SJSA1 (cell line): ENCODE measurements at places on chromosomes 13 and 19. TPM values are rescaled to one million over a fixed set of nuclear protein-coding genes. Genes with fewer than 3 reads are reported as not detected.

The INAFM1 gene
- 2.4 and 2.5 TPM in 2 replicates for total RNA-seq

The IGFL3 gene
- total RNA-seq, result not detected in 2 replicates

The REXO1 gene
- total RNA-seq, result 14.1 and 36.2 TPM in 2 replicates

The ZNF625 gene
- 2.6 and 8.4 TPM in 2 replicates for total RNA-seq

The KLF1 gene
- total RNA-seq, result not detected in 2 replicates

The IRF2BP1 gene
- 42.9 and 50.1 TPM in 2 replicates for total RNA-seq

The OR7A5 gene
- not detected in 2 replicates for total RNA-seq

The ZNF558 gene
- 16.2 and 30.2 TPM in 2 replicates for total RNA-seq

The ZNF540 gene
- total RNA-seq, result 0.16 TPM in 1 of 2 replicates, not detected in the other

- DNase-seq, result no peak
Measured at GRCh38 chr19:16031872-16032200, 44.5 kb upstream of the TPM4 start.

GRCh38 chr19:40358773-40359172, 10.3 kb downstream of the PLD3 start:
- no peak for DNase-seq

- peak; percentile 90 for DNase-seq
Measured at GRCh38 chr13:109384491-109385241, 401.7 kb downstream of the IRS2 start.

- DNase-seq, result no peak
Measured at GRCh38 chr13:108962654-108963053, 333.2 kb downstream of the MYO16 start.

GRCh38 chr19:20664901-20665781, 3.8 kb upstream of the ZNF626 start:
- DNase-seq, result no peak

- no peak for DNase-seq
Measured at GRCh38 chr13:75715601-75716523, 79.7 kb downstream of the LMO7 start.

GRCh38 chr19:53872762-53873161, 5.1 kb downstream of the MYADM start:
- DNase-seq, result no peak

DNA sequence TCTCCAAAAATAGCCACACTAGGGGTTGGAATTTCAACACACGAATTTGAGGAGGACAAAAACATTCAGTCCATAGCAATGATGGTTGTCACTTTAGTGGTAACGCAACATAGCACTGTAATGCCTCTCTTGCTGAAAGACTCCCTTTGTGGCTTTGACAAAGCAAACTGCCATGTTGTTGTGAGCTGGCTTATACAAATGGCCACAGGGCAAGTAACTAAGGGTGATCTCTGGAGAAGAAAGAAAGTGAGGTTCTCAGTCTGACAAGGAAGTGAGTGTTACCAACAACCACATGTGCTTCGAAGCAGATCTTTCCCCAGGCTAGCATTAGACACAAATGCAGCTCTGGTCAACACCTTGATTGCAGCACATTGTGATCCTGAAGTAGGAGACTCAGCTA, 79.1 kb upstream of the PCDH17 start:
- DNase-seq, result no peak

- peak; percentile 98 for DNase-seq
Measured at GRCh38 chr19:7919610-7920518, at the start of gene SNAPC2. Gene SNAPC2 (plus strand): TSS chr19:7920338. CDS start chr19:7920367, 29 bp downstream.

- peak; percentile 84 for DNase-seq
Measured at GRCh38 chr13:93861818-93862217, 617.7 kb downstream of the DCT start.

DNA sequence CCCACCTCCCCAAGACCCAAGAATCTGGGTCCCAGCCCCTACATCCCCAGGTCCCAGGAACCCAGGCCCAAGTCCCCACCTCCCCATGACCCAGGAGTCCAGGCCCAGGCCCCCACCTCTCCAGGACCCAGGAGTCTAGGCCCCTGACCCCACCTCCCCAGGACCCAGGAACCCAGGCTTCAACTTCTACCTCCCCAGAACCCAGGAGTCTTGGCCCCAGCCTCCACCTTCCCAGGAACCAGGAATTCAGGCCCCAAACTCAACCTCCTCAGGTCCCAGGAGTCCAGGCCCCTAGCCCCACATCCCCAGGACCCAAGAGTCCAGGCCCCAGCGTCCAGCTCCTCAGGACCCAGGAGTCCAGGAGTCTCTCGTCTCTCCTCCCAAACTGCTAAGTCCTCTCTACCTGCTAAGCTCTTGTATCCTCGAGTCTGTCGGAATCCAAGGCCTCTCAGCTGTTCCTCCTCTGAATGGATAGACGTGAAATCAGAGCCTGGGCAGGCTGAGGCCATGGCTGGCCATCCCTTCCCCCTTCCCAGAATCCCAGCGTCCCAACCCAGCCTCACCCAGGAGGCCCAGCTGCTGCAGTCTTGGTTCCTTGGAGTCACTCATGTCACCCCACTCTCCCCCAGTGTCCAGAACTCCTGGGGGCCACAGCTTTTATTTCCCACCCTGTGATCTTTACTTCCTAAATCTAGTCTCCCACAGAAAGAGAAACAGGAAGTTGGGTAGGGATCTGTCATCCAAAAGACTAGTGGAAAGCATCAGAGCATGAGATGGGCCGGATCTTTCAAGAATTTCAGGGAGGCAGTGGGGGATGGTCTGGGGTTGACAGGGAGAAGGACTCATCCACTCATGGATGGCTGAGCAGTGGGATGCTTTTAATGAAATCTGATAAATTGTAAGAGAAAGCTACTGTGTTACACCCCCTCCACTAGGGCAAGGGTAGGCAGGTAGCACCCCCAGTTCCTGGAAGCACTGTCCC, at the start of gene CD209:
CD209 (minus strand) TSS at position 632 of the 982 bp plus-strand sequence; CDS start at position 609, 23 bp downstream.
- DNase-seq, result no peak

GRCh38 chr19:16359964-16360363, 35.3 kb downstream of the KLF2 start:
- DNase-seq, result no peak

DNA sequence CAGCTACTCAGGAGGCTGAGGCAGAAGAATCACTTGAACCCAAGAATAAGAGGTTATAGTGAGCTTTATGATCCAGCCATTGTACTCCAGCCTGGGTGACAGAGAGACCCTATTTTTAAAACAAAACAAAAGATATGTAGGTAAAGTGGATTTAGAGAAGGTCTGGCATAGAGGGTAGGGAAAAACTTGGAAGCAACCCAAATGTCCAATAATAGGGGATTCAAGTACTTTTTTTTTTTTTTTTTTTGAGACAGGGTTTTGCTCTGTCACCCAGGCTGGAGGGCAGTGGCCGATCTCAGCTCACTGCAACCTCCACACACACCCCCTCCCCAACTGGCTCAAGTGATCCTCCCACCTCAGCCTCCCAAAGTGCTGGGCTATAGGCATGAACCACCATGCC, 5.8 kb upstream of the PAK4 start:
- DNase-seq, result no peak

GRCh38 chr19:3528539-3529211, 10.3 kb upstream of the TEKTIP1 start:
- no peak for DNase-seq

GRCh38 chr13:112060899-112061366, 6.0 kb upstream of the SOX1 start:
- no peak for DNase-seq

DNA sequence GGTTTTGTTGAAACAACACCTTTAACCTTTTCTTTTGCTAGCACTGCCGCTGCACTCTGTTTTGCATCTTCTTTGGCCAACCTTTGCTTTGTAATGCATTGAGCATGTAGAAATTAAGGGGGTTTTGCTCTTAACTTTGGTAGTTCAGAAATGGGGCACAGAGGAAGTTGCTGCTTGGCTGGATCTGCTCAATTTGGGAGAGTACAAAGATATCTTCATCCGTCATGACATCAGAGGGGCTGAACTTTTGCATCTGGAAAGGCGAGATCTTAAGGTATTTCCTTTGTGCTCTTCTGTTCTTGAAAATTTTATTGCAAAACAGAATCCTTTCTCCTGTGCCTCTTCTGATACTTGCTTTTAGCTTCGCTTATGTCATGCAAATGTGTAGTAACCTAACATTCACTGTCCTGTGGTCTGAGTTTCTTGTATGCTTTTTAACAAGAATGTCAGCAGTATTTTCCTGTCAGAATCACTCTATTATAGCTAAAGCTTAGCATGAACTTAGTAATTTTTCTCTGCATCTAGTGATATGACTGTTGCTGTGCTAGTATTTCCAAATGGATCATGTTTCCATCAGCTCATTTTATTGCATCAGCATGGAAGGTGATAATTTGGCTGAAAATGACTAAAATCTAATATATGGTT, 50.7 kb upstream of the AKAP11 start:
- DNase-seq, result no peak

DNA sequence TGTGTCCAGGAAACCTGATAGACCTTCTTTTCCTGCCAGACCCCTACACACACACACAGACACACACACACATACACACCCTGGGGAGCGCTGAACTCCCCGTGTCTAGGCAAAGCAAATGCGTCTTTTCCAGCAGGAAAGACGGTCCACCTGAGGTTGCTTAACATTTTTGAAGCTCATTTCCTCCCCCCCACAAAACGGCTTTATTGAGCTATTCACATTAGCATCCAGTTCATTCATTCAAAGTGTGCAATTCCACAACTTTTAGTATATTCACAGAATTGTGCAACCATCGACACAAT, 3.4 kb downstream of the GSX1 start:
- no peak for DNase-seq

- DNase-seq, result peak; percentile 70
Measured at GRCh38 chr19:49019242-49019932, 2.5 kb upstream of the LHB start.

DNA sequence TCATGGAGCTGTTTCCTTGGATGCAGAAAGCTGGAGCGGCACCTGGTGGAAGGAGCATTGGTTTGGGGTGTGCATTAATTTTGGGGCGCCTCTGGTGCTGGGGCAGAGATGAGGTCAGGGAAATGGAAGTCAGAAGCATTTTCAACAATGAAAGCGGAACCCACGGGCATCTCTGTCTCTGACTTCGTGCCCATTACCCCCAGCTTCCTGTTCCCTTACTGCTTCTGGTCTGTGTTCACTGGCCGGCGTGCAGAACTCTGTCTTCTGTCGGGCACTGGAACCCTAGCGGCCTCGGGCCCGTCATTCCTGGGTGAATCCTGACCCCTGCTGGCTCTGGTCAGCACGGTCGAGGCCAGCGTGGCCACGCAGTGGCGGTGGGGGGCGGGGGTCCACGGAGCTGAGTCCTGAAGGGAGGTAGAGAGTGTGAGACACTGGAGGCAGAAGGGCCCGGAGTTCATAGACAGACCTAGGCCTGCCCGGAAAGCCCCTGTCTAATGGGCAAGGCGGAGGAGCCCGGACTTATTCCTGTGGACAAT, 7.9 kb upstream of the LINGO3 start:
- DNase-seq, result no peak

DNA sequence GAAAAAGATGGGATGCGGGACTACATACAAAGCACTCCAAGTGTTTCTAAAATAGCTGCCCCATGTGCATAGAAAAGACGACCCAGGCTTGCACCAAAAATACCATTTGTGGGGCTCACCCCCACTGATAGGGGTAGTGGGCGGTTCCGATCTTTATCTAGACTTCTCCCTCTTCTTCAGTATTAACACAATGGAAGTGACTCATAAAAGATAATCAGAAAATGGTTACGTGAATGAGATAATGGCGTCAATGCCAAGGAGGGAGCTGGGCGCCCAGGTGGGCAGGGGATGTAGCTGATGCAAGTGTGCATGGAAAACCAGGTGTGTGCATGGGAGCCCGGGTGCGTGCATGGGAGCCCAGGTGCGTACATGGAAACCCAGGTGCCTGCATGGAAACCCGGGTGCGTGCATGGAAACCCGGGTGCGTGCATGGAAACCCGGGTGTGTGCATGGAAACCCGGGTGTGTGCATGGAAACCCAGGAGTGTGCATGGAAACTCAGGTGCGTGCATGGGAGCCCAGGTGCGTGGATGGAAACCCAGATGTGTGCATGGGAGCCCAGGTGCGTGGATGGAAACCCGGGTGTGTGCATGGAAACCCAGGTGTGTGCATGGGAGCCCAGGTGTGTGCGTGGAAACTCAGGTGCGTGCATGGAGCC, 32.7 kb downstream of the LAMP1 start:
- DNase-seq, result no peak

DNA sequence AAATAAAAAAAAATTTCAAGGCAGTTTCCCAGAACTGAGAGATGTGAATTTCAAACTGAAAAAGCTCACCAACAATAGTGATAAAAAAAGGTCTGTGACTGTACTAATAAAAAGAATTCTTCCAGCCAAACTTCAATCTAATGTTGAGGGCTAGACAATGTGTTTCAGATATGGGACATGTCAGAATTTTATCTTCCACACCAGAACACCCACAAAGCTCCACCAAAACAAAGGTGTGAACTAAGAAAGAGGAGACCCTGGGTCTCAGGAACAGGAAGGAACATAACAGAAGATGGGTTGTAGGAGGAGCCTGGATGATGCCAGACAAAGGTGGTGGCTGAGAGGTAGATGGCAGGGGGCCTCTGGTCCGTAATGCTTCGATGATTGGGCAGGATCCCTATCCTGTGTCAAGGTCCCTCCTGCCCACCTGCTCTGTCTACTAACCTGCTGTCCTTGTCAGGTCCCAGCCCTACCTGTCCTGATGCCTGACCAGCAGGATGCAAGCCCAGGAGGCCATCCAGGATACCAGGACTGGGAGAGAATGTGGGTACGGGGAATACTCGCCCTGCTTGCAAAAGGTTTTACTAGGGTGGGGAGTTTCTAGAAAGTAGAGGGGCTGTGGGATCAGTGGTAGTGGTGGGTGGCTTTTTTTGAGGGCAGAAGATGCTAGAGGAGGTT, 4.5 kb downstream of the MZF1 start:
- DNase-seq, result no peak

GRCh38 chr19:49056101-49056901, 1.2 kb downstream of the CGB7 start:
- peak; percentile 71 for DNase-seq

DNA sequence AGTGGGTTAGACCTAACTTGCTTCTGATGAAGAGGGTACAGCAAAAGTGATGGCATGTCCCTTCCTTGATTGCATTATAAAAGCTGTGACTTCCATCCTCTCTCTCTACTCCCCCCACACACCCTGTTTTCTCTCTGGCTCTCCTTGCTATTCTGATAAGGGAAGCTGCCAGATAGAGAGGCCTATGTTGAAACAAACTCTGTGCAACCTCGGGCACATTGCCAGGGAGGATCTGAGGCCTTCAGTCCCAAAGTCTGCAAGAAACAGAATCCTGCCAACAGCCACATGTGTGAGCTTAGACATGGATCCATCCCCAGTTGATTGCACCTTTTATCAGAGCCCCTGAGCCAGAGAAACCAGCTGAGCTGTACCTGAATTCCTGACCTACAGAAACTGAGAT, 44.8 kb upstream of the ARGLU1 start:
- DNase-seq, result no peak

DNA sequence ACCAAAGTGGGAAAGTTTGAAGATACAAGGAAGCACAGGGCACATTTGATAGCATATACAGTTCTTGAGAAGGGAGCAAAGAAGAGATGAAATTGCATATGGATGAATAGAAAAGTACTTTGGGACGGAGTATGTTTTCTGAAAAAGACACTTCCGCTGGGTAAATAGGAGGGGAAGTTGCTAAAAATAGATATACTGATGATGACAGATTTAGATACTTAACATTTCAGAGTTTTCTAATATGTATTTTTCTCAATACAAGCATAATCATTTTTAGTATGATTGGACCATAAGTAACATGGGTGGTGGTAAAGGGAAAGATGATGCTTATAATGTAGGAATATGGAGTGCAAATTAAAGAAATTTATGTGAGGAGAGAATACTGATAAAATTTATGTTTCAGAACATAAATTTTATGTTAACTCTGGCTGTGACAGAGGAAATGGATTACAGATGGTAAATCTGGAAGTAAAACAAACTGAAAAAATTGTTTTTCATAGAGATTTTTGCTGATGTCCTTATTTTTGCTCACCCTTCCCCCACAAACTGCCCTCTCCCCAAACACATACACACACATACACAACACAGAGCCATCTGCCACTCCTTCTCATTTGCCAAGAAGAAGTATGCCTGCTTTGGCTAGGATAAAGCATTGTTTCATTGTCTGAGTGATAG, 583.9 kb upstream of the MIR17HG start:
- DNase-seq, result no peak
